ENCODE measurements at places on chromosomes 1 and 21.

GRCh38 chr21:37753122-37753599 lies 163.1 kb downstream of the KCNJ6 start:
- no peaks in the 10 kb centered on the region for H3K27me3 ChIP-seq
- H3K4me3 ChIP-seq, result no peak overlapping the region
- H3K36me3 ChIP-seq, result no peaks in the 10 kb centered on the region
- no peak overlapping the region for H3K27ac ChIP-seq
- H3K4me1 ChIP-seq, result peaks cover 8% of the 10 kb centered on the region

DNA sequence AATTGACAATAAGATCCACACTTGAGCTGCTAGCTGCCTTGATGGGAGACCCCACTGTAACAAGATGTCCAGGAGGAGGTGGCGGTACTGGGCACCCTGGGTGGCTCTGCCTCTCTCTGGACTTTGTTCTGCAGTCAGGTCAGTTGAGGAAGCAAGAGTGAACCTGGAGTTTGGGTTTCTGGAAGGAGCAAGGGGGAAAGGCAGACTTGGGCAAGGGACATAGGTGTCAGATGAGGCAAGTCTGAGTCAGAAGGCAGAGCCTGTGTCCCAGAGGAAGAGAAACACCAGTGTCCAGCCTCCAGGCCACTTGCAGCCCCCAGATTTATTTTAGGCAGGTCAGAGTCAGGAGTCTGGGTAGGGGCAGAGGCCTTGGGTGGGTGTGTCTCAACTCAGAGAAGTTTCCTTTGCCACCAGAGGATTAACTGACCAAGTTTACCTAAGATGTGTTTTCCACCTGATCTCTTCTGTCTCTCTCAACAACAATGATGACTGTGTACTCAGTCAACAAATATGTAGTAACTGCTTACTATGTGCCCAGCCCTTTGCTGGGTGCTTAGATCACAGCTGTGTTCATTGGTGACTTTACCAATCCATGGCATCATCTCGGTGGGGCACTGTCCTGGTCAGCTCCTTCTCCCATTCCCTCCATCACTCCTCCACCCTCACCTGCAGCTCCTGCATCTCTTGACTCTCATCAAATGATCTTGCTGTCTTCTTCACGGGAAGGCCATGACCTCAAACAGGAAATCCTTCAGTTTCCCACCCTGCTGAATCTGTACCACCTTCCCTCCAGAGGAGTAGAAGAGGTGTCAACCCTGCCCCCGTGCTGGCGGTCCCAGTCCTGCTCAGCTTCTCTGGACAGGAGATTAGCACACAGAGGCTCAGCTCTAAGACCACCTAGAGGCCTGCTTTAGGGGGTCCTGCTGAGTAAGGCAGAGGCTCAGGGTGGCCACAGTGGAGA lies 36.6 kb downstream of the ELF3 start:
- no peak overlapping the region for H3K4me3 ChIP-seq
- H3K36me3 ChIP-seq, result no peaks in the 10 kb centered on the region
- peak overlapping the region; percentile 91 for H3K27ac ChIP-seq
- H3K4me1 ChIP-seq, result peaks cover 11% of the 10 kb centered on the region
- DNase-seq, result no peak
- no peaks in the 10 kb centered on the region for H3K27me3 ChIP-seq

GRCh38 chr1:55067022-55067778 lies 27.9 kb downstream of the PCSK9 start:
- no peak for DNase-seq
- H3K27ac ChIP-seq, result no peak overlapping the region
- H3K4me1 ChIP-seq, result no peaks in the 10 kb centered on the region
- H3K27me3 ChIP-seq, result no peaks in the 10 kb centered on the region
- no peak overlapping the region for H3K4me3 ChIP-seq

DNA sequence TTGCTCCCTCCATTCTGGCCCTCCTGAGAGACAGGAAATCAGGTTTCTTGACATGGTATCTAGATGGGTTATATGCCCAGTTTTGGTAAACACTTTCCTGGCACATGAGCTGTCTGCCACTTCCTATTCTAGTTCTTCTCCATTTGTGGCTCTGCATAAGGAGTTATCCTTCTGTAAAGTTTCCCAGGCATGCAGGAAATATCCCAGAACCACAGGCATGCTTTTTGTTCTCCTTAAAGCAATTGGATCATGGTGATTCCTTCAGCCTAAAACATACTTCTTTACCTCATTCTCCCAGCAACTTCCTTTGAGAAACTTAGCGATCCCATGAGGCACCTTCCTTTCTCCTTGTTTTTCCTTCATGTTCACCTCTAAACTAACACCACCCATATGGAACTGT lies 199.8 kb downstream of the CRB1 start:
- H3K36me3 ChIP-seq, result no peaks in the 10 kb centered on the region
- H3K27me3 ChIP-seq, result no peaks in the 10 kb centered on the region
- DNase-seq, result no peak
- H3K4me1 ChIP-seq, result no peaks in the 10 kb centered on the region
- H3K27ac ChIP-seq, result no peak overlapping the region

GRCh38 chr1:53576381-53576801 lies 117.2 kb downstream of the DMRTB1 start:
- no peak overlapping the region for H3K27ac ChIP-seq
- H3K4me1 ChIP-seq, result peaks cover 20% of the 10 kb centered on the region
- DNase-seq, result no peak
- H3K4me3 ChIP-seq, result no peak overlapping the region
- no peaks in the 10 kb centered on the region for H3K27me3 ChIP-seq
